ENCODE measurements at places on chromosomes 16 and 17.
A peak's percentile ranks its signal among the peaks of the same experiment; 100 is the strongest.

GRCh38 chr17:17792037-17792550, 44.7 kb downstream of the SREBF1 start:
- H3K4me1 ChIP-seq, result peaks cover 33% of the 10 kb centered on the region
- H3K4me3 ChIP-seq, result no peak overlapping the region
- H3K27me3 ChIP-seq, result no peaks in the 10 kb centered on the region
- H3K27ac ChIP-seq, result peak overlapping the region; percentile 81
- DNase-seq, result no peak

DNA sequence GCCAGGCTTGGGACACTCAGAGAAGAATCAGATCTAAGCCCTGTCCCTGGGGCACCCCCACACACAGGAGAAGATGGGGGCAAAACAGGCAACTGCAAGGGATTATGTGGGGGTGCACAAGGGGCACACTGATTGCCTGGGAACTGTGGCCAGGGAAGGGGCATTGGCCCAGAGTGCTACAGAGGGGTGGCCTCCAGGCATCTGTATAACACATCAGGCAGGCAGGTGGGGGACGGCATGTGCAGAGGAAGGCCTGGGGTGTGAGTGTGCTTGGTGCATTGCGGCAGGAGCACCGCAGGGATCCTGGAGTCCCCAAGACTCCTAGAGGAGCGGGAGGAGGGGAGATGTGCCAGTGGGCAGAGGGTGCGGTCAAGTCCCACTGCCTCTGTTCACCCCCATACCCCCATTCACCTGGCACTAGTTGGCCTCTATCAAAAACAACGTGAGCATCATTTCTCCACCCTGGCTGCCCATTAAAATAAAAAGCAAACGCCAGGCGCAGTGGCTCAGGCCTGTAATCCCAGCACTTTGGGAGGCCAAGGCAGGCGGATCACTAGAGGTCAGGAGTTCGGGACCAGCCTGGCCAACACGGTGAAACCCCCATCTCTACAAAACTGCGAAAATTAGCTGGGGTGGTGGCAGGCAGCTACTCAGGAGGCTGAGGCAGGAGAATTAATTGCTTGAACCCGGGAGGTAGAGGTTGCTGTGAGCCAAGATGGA, 41.5 kb downstream of the C16orf82 start:
- H3K27ac ChIP-seq, result no peak overlapping the region
- H3K27me3 ChIP-seq, result peaks cover 4% of the 10 kb centered on the region
- peaks cover 43% of the 10 kb centered on the region for H3K4me1 ChIP-seq
- H3K36me3 ChIP-seq, result no peaks in the 10 kb centered on the region
- no peak overlapping the region for H3K4me3 ChIP-seq

DNA sequence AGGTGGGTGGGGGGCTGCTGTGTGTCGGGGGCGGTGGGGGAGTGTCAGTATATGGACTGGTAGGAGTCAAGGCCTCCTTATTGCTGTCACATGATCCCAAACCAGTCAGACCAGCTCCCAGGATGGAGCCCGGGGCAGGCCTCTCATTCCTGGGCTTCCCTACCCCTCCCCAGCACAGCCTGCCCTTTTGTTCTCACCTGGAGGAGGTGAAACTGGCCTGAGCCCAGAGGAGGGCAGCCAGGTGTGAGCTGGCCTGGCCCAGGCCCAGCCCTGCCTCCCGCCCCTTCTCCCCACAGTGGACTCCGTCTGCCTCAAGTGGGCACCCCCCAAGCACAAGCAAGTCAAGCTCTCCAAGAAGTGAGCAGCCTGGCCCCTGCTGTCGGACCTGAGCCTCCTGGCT, 4.6 kb downstream of the PRSS8 start:
- peaks cover 51% of the 10 kb centered on the region for H3K36me3 ChIP-seq
- no peak overlapping the region for H3K27ac ChIP-seq
- no peak overlapping the region for H3K4me3 ChIP-seq

DNA sequence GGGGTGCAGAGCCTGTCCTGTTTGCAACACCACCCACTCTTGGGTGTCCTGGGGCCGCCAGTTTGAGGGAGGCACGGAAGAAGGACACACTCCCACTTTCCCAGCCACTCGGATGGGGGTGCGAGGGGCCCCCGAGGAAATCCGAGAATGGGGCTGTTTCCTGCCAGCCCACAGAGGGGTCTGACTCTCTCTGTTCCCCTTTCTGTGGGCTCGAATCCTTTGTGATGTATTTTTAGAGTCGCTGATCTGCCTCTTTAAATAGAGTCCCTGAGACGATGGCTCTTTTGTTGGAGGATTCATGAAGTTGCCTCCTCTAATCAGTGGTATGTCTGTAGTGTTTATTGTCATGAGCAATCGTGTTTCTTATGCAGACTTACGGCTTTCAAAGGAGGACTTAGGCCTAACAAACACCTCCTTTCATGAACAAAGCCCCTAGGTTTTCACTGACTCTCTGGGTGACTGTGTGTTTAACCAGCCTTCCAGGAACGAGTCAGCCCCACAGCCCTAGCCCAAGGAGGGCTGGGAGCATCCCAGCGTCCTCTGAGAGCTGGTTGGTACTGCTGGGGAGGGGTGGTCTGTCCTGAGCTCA, 29.1 kb downstream of the CIBAR2 start:
- no peak overlapping the region for H3K4me3 ChIP-seq
- DNase-seq, result no peak
- no peaks in the 10 kb centered on the region for H3K27me3 ChIP-seq
- no peak overlapping the region for H3K27ac ChIP-seq

GRCh38 chr17:1977583-1978395, 47.3 kb downstream of the RTN4RL1 start:
- DNase-seq, result no peak
- no peaks in the 10 kb centered on the region for H3K36me3 ChIP-seq
- H3K27ac ChIP-seq, result no peak overlapping the region
- peaks cover 17% of the 10 kb centered on the region for H3K27me3 ChIP-seq
- no peak overlapping the region for H3K4me3 ChIP-seq

DNA sequence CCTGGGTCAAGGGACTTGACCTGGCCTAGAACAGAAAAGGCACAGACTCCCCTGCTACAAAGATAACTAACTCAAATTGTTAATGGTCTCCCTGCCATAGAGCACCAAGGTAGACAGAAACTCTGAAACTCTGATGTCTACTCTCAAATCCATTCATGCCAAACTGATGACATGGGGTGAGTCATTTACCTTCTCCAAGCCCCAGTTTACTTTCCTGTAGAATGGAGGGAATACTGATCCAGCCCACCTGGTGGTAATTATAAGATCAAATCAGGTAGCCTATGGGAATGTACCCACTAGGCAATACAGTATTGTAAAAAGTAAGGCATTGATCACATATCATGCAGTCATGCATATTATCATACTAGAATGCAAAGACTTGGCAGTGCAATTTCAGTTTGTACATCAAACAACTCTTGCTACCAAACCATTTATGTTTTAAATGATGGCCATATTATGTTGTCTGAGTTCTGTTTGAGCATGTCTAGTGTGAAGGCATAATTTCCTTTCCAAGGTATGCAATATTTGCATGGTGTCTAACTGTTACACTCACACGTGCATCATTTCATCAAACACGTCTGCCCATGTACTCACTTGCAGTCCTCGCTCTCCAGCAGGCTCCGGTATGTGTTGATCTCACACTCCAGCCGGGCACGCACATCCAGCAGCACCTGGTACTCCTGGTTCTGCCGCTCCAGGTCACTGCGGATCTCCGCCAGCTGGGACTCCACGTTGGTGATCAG, 3.0 kb downstream of the KRT31 start:
- H3K27ac ChIP-seq, result no peak overlapping the region
- H3K27me3 ChIP-seq, result no peaks in the 10 kb centered on the region
- H3K36me3 ChIP-seq, result no peaks in the 10 kb centered on the region
